ENCODE measurements at places on chromosomes 7 and 10.
A peak's percentile ranks its signal among the peaks of the same experiment; 100 is the strongest.

DNA sequence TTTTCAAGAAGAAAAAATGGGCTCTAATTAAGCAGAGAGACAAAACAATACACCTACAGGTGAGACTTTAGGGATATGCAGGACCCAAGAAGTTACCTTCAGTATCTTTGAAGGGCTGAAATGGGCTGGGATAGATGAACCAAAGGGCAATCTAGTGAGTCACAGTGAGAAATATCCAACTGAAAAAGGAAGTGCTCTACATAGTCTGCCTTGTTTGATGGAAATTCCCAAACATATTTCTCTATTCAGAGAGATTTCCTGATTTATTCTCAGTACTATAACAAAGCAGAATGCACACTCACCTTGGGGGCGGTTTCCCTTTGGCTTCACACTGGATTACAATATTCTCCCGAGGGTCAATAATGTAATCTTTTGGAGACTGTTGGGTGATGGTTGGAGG lies 104.1 kb upstream of the LAMB4 start:
- no peaks in the 10 kb centered on the region for H3K36me3 ChIP-seq
- DNase-seq, result no peak
- no peak overlapping the region for H3K27ac ChIP-seq
- no peaks in the 10 kb centered on the region for H3K4me1 ChIP-seq
- H3K4me3 ChIP-seq, result no peak overlapping the region

DNA sequence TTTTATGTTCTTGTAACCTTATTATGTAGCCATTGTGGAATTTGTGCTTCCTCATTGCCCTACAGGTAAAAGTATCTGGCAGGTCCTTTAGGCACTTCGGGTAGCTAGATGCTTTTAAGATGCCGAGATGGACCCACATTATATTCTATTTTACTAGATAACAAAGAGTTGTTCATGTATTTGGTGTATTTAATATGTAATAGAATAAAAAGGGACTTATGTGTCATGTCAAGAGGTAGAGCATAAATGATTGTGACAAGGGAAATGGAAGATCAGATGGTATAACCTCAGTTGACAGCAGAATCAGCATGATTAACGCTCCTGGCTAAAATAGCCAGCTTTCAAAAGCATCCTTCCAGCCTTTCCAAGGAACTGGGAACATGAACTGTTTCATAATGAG lies 50.6 kb downstream of the NPY start:
- H3K4me1 ChIP-seq, result no peaks in the 10 kb centered on the region
- no peak for DNase-seq
- no peak overlapping the region for H3K4me3 ChIP-seq
- no peak overlapping the region for H3K27ac ChIP-seq
- H3K36me3 ChIP-seq, result no peaks in the 10 kb centered on the region

GRCh38 chr10:133336577-133337369 lies at the start of gene CALY:
Gene CALY, minus strand, starts transcription at chr10:133336896. Its CDS starts 7,907 bp downstream, at chr10:133328989.
- DNase-seq, result peak; percentile 89
- peak within 1 kb of the TSS; percentile 62 for H3K27ac ChIP-seq
- H3K4me1 ChIP-seq, result peaks cover 3% of the 10 kb centered on the region

GRCh38 chr10:82982110-82982608 lies 1107.2 kb downstream of the NRG3 start:
- no peaks in the 10 kb centered on the region for H3K36me3 ChIP-seq
- H3K27me3 ChIP-seq, result no peaks in the 10 kb centered on the region
- H3K27ac ChIP-seq, result no peak overlapping the region
- H3K4me3 ChIP-seq, result no peak overlapping the region
- no peak for DNase-seq
- H3K4me1 ChIP-seq, result no peaks in the 10 kb centered on the region

DNA sequence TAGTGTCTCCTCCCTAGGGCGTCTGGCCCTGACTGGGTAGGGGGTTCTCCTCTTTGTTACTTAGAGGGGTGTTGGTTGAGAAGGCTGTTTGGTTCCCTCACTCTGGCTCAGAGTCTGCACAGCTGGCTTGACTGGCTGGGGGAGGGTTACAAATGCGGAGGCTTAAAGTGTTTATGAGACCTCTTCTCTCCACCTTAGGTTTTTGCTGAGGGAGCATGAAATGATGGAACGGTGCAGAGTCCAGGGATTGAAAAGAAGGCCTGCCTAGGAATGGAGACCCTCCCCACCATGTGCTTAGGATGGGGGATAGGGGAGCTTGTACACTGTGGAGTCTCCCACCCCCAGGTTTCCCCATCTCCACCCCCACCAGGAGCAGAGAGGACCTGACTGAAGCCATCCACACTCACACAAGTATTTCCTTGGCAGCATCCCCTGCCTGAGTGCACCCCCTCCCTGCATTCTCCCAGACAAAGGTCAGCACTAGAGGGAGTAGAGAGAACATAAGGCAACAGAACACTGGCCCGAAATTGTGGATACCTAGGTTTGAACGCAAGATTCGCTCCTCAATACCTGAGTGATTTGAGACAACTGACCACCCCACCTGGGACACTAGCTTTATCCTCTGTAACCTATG lies 1.7 kb upstream of the LDB1 start:
- H3K4me3 ChIP-seq, result peak overlapping the region; percentile 81
- H3K27me3 ChIP-seq, result no peaks in the 10 kb centered on the region
- no peak for DNase-seq

GRCh38 chr7:46809886-46810285 lies 772.0 kb downstream of the TNS3 start:
- H3K4me3 ChIP-seq, result no peak overlapping the region
- no peaks in the 10 kb centered on the region for H3K36me3 ChIP-seq
- no peaks in the 10 kb centered on the region for H3K27me3 ChIP-seq
- H3K4me1 ChIP-seq, result no peaks in the 10 kb centered on the region

DNA sequence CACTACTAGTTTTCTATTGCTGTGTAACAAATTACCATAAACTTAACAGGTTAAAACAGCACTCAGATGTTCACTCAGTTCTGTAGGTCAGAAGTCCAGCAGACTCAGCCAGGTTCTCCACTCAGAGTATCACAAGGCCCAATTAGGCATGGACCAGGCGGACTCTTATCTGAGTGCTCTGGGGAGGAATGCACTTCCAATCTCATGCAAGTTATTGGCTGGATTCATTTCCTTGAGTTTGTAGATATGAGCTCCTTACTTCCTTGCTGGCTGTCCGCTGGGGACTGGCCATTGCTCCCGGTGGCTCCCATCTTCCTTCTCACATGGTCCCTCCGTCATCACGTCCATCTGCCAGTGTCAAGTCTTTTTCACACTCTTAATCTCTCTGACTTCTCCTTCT lies 137.0 kb upstream of the PRR15 start:
- H3K4me3 ChIP-seq, result no peak overlapping the region
- H3K4me1 ChIP-seq, result no peaks in the 10 kb centered on the region
- DNase-seq, result no peak
- H3K27me3 ChIP-seq, result no peaks in the 10 kb centered on the region

GRCh38 chr10:80487791-80488538 lies 33.9 kb downstream of the TSPAN14 start:
- peaks cover 99% of the 10 kb centered on the region for H3K4me1 ChIP-seq
- H3K4me3 ChIP-seq, result peak overlapping the region; percentile 64
- DNase-seq, result peak; percentile 78
- peaks cover 84% of the 10 kb centered on the region for H3K36me3 ChIP-seq

DNA sequence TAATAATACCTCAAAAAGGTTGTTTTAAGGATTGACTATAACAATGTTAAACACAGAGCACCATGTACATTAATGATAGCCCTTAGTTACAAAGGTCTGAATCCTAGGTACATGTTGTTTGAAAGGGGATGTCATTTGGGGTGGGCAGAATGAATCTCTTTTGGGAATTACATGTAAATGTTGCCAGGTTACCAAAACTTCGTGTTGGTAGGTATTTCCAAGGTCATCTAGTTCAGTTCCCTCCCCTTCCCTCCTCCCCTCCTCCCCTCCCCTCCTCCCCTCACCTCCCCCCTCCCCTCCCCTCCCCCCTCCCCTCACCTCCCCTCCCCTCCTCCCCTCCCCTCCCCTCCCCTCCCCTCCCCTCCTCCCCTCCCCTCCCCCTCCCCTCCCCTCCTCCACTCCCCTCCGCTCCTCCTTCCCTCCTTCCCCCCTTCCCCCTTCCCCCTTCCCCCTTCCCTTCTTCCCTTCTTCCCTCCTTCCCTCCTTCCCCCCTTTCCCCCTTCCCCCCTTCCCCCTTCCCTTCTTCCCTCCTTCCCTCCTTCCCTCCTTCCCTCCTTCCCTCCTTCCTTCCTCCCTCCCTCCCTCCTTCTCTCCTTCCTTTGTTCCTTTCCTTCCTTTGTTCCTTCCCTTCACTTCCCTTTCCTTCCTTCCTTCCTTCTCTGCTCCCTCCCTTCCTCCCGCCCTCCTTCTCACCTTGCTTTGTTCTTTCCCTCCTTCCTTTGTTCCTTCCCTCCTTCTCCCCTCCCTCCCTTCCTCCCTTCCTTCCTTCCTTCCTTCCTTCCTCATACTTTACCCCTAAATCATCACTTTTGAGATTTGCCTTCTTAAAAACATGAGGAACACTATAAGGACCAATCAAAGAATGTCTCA lies 8.1 kb downstream of the VTI1A start:
- H3K36me3 ChIP-seq, result peaks cover 2% of the 10 kb centered on the region
- H3K4me3 ChIP-seq, result no peak overlapping the region
- no peaks in the 10 kb centered on the region for H3K27me3 ChIP-seq
- H3K4me1 ChIP-seq, result peaks cover 5% of the 10 kb centered on the region
- no peak for DNase-seq

- H3K4me1 ChIP-seq, result peaks cover 2% of the 10 kb centered on the region
- H3K36me3 ChIP-seq, result peaks cover 2% of the 10 kb centered on the region
- no peak overlapping the region for H3K4me3 ChIP-seq
- H3K27me3 ChIP-seq, result no peaks in the 10 kb centered on the region
Measured at GRCh38 chr10:60377955-60378354, 11.7 kb downstream of the ANK3 start.

DNA sequence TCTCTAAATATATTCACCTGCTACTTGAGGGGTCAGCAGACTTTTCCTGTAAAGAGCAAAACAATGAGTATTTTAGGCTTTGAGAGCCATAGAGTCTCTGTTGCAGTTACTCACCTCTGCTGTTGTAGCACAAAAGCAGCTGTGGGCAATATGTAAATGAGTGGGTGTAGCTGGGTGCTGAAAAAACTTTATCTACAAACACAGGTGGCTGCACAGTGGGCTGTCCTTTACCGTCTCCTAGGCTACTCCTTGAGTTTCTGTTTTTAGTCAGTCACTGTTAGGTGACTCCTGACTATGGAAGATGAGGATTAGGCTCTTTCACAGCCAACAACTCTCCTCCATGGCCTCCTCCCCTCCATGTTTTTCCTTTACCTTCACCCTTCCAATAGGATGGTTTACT lies 286.1 kb upstream of the C7orf33 start:
- H3K36me3 ChIP-seq, result no peaks in the 10 kb centered on the region
- no peak for DNase-seq
- H3K4me1 ChIP-seq, result peaks cover 5% of the 10 kb centered on the region
- H3K4me3 ChIP-seq, result no peak overlapping the region
- H3K27ac ChIP-seq, result no peak overlapping the region
- no peaks in the 10 kb centered on the region for H3K27me3 ChIP-seq

- H3K27ac ChIP-seq, result no peak overlapping the region
- H3K4me1 ChIP-seq, result peaks cover 10% of the 10 kb centered on the region
- H3K4me3 ChIP-seq, result no peak overlapping the region
Measured at GRCh38 chr10:104582602-104582951, 58.5 kb upstream of the SORCS3 start.

- H3K36me3 ChIP-seq, result peaks cover 1% of the 10 kb centered on the region
- no peak for DNase-seq
- H3K27ac ChIP-seq, result peak overlapping the region; percentile 14
- H3K27me3 ChIP-seq, result no peaks in the 10 kb centered on the region
- H3K4me3 ChIP-seq, result no peak overlapping the region
Measured at GRCh38 chr7:38427279-38427955, 154.0 kb upstream of the TARP start.

DNA sequence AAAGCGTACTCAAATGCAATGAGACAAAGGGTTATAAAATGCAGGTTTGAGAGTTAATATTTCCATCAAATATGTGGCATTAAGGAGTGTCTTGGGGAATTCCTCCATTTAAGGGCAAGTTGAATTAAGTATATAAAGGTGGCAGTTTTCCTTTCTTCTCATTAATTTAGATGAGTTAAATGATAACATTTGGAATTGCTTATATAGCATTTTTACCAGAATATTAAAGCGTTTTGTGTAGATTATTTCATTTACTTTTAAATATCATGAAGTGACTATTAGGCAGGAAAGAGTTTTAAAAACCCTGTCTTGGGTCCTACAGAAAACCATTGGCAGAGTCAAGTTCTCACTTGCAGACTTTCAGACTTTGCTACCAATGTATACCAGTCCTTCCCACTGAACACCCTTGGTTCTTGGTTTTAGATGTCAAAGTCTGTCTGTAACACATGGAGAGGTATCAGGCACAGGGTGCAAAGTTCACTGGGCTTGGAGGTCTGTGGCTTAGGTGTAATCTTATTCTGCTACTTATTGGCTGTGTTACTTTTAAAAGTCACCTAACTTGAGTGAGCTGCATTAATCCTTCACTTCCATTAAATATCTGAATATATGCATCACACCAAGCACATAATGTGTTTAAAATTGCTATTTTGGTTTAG lies 51.0 kb downstream of the ASB4 start:
- H3K4me1 ChIP-seq, result no peaks in the 10 kb centered on the region
- DNase-seq, result no peak
- no peak overlapping the region for H3K4me3 ChIP-seq
- H3K36me3 ChIP-seq, result no peaks in the 10 kb centered on the region
